Upper lobe of right lung (tissue), 1 donor: ENCODE measurements at places on chromosomes 3 and 15. TPM values are rescaled to one million over a fixed set of nuclear protein-coding genes. Genes with fewer than 3 reads are reported as not detected.

The DNAH12 gene
- total RNA-seq, result 0.52 TPM

The GPR27 gene
- total RNA-seq, result 3.7 TPM

- no peak for DNase-seq
Measured at GRCh38 chr3:197082871-197083270, 53.3 kb upstream of the MELTF start.

GRCh38 chr3:15387171-15387581 lies 40.2 kb downstream of the METTL6 start:
- no peak for DNase-seq

DNA sequence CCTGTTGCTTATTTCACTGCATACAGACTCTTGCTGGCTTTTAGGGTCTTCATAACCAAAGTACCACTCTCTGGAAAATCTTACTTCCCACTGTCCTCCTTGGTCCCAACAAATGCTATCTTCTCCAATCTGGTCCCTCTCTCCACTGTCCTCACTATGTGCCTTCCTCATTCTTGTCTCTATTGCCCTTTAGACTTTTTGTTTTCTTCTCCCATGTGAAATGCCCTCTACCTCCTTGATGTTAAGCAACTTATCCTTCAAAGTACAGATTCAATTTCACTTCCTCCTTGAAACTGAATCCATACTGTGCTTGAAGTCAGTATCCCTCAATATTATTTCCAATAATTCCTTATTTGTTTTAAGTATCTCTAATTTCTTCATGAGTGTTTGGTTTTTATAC lies 60.8 kb downstream of the CGGBP1 start:
- DNase-seq, result no peak
